Fibroblast of villous mesenchyme (primary cell): ENCODE measurements at places on chromosomes 2 and 18. TPM values are rescaled to one million over a fixed set of nuclear protein-coding genes. Genes with fewer than 3 reads are reported as not detected.

The LPIN2 gene
- total RNA-seq, result 36.4 and 55.3 TPM in 2 replicates

The CCDC68 gene
- 3.5 and 9.1 TPM in 2 replicates for total RNA-seq

DNA sequence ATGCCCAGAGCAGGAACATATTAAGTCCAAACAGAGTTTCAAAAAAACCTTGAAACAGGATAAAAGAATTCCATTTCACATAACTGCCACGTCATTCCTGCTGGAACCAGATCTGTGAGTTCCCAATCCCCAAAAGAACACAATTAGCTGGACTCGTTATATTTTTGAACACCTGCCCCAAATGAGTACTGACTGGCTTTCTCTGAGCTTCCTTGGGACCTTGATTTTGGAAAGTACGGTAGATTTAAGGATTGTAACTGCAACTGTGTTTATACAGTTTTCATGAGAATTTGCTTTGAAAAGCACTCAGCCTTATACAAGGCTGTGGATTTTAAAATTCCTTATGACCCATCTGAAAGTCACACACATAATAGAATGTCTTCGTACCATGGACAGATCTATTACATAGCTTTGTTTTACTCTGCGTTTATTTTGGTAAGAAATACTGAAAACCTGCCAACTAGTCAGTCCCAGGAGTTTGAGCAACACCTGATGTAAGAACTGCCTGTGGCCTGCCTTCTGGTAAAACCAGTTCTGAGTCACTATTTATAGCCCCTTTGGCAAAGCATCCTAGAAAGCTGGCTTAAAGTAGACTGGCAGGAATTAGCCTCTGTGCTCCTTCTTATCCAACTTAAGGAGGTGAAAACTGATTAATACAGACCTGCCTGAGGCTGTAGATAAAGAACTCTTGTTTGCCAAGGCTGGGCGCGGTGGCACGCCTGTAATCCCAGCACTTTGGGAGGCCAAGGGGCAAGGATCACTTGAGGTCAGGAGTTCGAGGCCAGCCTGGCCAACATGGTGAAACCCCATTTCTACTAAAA lies 48.1 kb downstream of the MERTK start:
- peak; percentile 70 for DNase-seq

- DNase-seq, result peak; percentile 86
Observed at GRCh38 chr18:12934454-12935071, 13.2 kb upstream of the SEH1L start.

- no peak for DNase-seq
Observed at GRCh38 chr2:1032030-1032429, 81.4 kb downstream of the SNTG2 start.

DNA sequence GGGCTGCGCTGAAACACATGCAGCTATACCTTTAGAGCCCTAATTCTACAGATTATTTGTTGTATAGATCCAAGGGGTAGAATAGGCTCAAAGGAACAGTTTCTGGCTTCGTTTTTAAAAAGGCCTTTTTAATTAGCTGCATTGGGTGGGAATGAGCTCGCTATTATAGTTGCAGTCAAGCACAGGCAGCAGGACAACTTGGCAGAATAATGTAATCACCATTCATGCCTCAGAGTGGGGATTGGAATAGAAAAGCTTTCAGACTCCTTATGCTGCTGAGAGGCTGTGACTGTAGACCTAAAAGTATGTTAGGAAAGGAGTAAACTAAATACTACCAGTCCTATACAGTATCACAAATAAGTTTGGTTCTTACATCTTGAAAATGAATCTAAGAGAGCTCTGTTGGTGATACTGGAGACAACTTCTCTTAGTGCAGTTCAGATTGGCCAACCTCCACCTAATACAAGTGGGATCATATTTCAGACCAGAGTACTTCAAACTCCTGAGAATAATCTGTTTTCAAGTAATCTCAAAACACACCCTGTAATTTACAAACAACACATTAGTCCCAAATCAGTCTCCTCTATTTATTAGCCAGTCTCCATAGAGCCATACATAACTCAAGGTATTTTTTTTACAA lies 121.4 kb downstream of the ANTXR1 start:
- peak; percentile 44 for DNase-seq

GRCh38 chr2:151329998-151330397 lies 27.4 kb upstream of the TNFAIP6 start:
- no peak for DNase-seq

- DNase-seq, result no peak
Observed at GRCh38 chr2:139160836-139161235, 380.6 kb upstream of the NXPH2 start.

DNA sequence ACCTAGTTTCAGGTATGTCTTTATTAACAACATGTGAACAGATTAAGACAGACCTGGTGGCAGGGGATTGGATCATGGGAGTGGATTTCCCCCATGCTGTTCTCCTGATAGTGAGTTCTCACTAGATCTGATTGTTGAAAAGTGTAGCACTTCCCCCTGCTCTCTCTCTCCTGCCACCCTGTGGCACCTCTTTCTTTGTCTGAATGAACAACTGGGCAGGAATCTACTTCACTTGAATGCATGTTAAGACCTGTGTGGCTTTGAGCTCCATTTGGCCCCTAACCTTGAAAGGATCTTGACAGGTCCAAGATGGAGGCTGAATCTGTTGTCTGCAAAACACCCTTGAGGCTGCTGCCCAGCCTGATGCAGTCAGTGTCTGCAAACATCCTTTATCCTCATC lies 194.4 kb downstream of the RNF144A start:
- no peak for DNase-seq

DNA sequence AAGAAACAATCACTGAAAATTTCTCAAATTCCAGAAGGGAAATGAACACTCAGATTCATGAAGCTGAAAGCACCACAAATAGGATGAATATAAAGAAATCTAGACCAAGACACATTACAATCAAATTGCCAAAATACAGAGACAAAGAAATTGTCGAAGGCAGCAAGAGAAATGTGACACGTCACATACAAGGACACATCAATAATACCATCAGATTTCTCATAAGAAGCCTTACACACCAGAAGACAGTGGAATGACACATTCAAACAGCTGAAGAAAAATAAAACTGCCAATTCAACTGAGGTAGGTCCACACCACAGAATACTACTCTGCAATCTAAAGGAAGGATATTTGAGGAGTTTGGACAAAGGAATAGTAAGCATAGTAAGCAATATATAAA lies 27.4 kb downstream of the SRD5A2 start:
- DNase-seq, result no peak
